Stimulated activated CD4-positive, alpha-beta T cell treated with anti-CD3 and anti-CD28 coated beads, Interleukin-1b, Interleukin-23, amount 100 ng/mL, for 1 hour (primary cell): ENCODE measurements at places on chromosomes 7 and 10.

GRCh38 chr7:45580053-45580872, 6.1 kb downstream of the ADCY1 start:
- DNase-seq = no peak

GRCh38 chr7:16770657-16771329, 17.2 kb downstream of the TSPAN13 start:
- DNase-seq = no peak

GRCh38 chr10:113663908-113664307, at the start of gene NRAP:
Gene NRAP (minus strand): TSS chr10:113664041. CDS start chr10:113663882, 159 bp downstream.
- no peak for DNase-seq

- DNase-seq = no peak
These were observed 151.1 kb downstream of the TMEM26 start for GRCh38 chr10:61302124-61302523.

GRCh38 chr7:110941385-110941784, 149.5 kb upstream of the LRRN3 start:
- no peak for DNase-seq

- DNase-seq = no peak
These were observed 16.3 kb upstream of the SH2B2 start for GRCh38 chr7:102270178-102270887.

DNA sequence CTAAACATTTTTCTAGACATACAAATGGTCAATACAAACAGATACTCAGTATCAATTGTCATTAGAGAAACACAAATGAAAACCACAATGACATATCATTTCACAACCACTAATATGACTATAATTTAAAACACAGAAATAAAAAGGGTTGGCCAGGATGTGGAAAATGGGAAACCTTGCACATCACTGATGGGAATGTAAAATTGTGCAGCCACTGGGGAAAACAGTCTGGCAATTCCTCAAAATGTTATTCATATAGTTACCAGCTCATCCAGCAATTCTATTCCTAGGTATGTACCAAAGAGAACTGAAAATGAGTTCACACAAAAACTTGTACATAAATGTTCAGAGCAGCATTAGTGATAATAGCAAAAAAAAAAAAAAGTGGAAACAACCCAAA, 106.1 kb upstream of the LRRTM3 start:
- DNase-seq = no peak

- DNase-seq = no peak
These were observed 1274.9 kb upstream of the SORCS1 start for GRCh38 chr10:108439397-108439796.

DNA sequence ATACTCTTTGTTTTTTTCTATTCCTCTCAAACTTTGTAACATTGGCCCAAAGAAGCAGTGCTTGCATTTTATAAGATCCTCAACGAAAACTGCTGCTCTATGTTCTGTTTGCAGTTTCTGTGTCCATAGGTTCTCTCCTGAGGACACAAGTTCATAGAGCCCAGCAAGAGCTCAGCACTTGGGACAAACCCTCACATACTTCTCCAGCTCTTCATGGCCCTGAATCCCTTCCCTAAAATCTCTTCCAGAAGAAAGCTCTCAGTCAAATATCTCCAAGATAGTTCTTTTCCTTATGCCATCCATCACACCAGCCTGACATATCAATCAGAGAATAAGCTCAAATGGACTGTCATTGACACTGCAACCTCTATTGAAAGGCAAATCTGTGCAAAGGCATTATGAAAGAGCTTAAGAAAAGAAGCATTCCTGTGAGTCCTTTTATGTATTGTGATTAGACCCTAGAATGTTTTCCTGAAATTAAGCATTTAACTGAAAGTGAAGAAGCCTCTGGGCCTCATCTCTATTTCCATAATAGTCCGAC, 405.5 kb downstream of the ANKRD7 start:
- no peak for DNase-seq

GRCh38 chr10:88843171-88843570, 8.5 kb downstream of the ANKRD22 start:
- no peak for DNase-seq

GRCh38 chr7:24580283-24580946, 7.2 kb downstream of the PALS2 start:
- DNase-seq = no peak

DNA sequence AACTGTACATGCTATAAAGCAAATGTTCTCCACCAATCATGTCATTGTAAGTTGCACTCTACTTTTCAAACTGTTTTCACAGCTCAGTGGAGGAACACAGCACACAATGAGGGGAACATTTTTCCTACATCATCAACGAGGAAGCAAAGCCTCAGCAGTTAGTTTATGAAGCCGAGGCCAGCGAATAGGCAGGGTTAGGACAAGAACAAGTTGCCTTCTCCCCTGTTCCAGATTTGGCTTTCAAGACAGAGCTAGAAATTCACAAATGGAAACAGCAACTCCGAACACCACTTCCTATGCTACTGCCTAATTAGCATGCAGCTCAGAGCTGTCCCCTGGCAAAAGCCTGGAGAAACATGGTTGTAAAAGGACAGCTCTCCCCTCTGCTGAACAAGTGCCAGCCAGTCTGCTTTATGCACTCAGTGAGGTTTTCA, 19.8 kb downstream of the ITGB8 start:
- DNase-seq = no peak

DNA sequence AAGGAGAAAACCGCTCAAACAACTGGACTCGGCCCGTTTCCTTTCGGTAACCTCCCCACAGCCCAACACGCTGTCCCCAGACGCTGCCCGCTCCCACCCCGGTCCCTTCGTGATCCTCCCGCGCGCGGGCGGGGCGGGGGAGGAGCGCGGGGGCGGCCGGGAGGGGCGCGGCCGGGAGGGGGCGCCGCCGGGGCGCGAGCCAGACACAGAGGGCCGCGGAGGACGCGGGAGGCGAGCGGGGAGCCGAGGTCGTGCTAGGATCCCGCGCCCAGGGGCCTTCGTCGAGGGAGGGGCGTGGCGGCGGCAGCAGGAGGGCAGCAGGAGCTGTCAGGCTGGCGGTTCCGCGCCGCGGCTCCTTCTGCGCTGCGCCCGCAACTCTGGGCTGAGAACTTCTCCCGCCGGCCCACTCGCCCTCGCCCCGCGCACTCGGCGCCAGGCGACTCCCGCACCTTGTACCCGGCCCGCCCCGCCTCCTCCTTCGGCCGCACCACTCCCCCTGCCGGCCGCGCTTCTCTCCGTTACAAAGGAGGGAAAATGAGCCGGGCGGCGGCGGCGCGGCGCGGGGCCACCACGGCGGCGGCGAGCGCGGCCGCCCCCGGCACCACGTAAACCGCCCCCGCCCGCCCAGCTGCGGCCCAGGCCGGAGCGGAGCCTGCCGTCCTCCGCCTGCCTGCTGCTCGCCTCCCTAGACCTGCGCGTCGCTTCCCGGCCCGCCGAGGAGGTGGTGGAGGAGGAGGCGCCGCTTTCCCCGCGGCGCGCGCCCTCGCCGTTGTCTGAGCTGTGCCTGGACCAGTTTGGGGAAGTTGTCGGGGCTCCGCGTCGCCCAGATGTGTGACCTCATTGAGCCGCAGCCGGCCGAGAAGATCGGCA, at the start of gene CDK14:
Gene CDK14, plus strand, starts transcription at position 521 of the 870 bp plus-strand sequence. Its CDS starts 307 bp downstream, at position 828.
- DNase-seq = no peak

GRCh38 chr10:97849687-97850402, at the start of gene GOLGA7B:
Gene GOLGA7B (plus strand): TSS chr10:97849843. CDS start chr10:97850304, 461 bp downstream.
- no peak for DNase-seq

- DNase-seq = no peak
These were observed 26.6 kb downstream of the RPP38 start for GRCh38 chr10:15123749-15124184.

DNA sequence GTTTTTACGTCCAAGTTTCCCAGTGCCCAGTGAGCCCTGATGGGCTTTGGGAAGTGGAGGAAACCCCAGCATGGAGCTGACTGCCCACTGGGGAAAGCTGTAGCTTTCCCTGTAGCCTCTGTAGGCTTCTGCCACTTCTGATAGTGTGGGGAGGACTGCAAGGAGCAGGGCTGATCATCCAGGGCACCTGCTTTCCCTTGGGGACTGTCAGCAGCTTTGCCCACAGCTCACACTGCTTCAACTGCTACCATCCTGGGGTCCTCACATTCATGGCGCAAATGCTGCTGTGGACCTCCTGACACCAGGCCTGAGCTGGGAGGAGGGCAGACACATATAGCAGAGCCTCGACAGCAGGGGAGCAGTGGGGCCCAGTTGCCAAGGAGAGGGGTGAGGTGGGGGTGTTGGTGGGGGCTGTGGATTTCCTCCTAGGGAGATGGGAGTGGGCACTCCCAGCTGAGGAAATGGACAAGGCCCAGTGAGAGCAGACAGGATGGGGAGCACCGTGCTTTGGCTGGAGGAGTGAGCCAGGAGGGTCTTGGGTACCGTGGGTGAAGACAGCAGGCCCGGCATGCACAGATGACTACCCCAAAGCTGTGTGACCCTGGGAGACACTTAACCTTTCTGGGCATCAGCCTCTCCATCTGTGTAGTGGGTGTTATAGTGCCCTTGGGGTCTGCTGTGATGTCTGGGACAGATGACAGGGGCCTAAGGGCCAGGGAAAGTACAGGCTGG, 16.2 kb downstream of the RAMP3 start:
- DNase-seq = no peak

GRCh38 chr7:50264908-50265307, 39.6 kb upstream of the IKZF1 start:
- no peak for DNase-seq

DNA sequence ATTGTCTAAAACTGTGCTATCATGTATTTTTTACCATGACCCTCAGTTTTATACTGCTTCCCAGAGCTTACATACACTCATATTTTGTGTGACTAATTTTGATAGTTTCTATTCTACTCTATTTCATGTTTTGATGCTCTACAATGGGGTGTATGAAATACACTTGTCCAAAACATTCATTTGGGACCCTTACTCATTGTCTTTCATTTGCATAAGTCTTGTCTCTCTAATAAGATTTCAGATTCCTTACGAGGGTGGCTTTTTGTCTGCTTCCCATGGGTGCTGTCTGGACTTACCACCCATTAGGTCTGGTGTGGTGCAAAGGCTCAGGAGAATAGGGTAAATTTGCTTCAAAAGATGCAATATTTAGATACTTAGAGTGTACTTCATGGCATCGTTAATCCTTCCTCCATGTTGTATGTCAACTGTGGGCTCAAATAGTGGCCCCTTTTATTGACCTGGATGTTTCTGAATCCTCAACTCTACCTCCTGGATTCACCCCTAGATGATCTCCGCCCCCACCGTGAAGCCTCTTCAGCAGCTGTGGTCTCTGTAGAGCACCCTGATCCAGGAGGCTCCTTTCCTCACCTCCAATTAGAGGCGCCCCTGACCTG, 3.6 kb upstream of the GIMAP5 start:
- DNase-seq = no peak

DNA sequence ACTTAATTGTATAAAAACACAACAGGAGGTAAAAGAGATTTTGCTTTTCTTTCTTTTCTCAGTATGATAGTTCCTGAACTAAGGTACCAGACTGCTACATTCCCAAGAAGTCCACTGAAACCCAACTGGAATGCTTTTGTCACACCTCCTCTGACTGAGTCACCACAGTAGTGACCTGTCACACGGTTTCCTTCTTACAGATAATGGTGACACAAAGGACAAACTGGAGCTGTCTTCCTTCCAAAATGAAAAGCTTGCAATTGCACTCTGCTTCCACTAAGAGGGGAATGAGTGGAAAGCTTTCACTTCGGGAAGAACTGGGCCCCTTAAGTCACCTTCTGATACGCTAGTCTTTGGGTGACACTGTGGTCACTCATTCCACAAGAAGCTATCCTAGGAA, 122.2 kb downstream of the KMT2E start:
- DNase-seq = no peak

DNA sequence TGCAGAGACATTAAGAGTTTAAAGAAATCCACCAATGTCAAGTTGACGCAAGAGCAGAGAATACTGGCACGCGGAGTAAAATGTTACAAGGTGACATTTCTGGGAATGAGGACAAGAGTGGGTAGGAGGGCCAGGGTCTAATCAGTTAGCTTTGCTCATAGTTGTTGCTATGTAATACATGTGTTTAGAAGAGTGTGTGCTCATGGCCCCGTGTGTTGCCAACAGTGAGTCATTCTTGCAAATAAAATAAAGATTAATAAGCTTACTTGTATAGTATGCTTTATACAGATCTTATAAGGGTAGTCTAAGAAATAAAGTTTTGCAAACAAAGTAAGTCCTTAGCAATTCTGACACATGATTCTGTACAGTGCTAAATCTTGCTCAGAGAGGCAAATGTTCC, 64.5 kb downstream of the DNMBP start:
- no peak for DNase-seq

GRCh38 chr10:49208996-49209395, 20.8 kb upstream of the TMEM273 start:
- no peak for DNase-seq

DNA sequence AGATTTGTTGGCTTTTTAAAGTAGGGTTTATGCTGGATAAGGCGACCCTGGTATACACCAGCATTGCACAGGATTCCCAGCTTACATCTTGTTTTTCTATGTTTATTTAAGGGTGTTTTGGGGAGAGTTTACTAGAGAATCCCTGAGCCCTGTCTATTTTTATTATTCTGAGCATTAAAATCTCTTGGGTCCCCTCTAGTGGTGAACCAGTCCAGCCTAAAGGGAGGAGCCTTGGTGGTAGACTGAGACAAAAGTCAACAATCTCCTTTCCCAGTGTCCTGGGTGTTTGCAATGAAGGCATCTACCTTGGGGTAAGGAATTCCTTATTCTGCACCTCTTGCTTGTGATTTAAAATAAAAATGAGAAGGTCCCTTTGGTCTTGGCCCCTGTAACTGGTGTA, 38.2 kb downstream of the ANTXRL start:
- DNase-seq = no peak

- no peak for DNase-seq
These were observed 317.0 kb downstream of the GLRX3 start for GRCh38 chr10:130453036-130453720.

DNA sequence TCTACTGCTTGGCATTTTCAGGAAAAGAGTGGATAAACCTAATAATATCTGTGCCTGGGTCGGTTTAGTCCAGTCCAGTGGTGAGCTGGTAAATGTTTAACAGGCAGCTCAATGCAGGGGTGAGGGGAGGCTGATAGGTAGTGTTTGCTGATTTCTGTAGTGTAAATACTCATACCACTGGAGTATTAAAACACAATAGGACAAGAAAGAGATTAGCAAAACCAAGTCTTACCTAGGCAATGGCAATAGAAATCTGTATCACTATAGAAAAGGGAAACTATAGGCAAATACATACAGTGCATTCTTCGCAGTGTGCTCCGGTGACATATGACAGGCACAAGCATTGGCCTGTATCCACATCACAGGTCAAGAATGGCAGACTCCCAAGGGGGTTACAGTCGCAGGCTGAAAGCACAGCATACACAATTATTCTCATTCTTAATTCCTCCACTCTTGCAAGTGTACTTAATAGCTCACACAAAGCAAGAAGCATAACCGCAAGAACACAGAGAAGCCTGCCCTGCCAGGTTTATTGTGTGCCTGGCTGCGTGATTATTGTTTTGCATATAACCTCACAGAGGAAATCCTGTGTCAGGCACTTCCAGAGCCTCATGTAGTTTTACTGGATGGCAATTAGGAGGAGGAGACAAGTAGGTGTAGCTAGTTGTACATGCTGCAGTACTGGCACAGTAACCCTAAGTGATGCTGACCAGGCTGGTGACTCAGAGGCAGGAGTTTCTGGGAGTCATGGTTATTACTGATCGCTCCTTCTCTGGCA, 35.0 kb downstream of the LAMB4 start:
- no peak for DNase-seq
